ENCODE measurements at places on chromosomes 12 and 14. TPM values are rescaled to one million over a fixed set of nuclear protein-coding genes. Genes with fewer than 3 reads are reported as not detected.

RHOJ gene
- total RNA-seq: not detected

- H3K27ac ChIP-seq: no peak overlapping the region
- H3K4me1 ChIP-seq: peaks cover 12% of the 10 kb centered on the region
- no peak for DNase-seq
- H3K36me3 ChIP-seq: no peaks in the 10 kb centered on the region
- no peak overlapping the region for H3K4me3 ChIP-seq
Measured at GRCh38 chr12:96112733-96113132, 77.3 kb upstream of the LTA4H start.

- H3K4me3 ChIP-seq: no peak overlapping the region
- no peak for DNase-seq
- no peak overlapping the region for H3K27ac ChIP-seq
- no peaks in the 10 kb centered on the region for H3K36me3 ChIP-seq
- no peaks in the 10 kb centered on the region for H3K27me3 ChIP-seq
Measured at GRCh38 chr14:62470935-62471334, 574.3 kb downstream of the KCNH5 start.

GRCh38 chr12:14681190-14681589, 15.2 kb downstream of the GUCY2C start:
- no peak overlapping the region for H3K27ac ChIP-seq
- peaks cover 19% of the 10 kb centered on the region for H3K27me3 ChIP-seq
- no peak for DNase-seq
- no peak overlapping the region for H3K4me3 ChIP-seq
- H3K4me1 ChIP-seq: peaks cover 5% of the 10 kb centered on the region
- H3K36me3 ChIP-seq: no peaks in the 10 kb centered on the region

DNA sequence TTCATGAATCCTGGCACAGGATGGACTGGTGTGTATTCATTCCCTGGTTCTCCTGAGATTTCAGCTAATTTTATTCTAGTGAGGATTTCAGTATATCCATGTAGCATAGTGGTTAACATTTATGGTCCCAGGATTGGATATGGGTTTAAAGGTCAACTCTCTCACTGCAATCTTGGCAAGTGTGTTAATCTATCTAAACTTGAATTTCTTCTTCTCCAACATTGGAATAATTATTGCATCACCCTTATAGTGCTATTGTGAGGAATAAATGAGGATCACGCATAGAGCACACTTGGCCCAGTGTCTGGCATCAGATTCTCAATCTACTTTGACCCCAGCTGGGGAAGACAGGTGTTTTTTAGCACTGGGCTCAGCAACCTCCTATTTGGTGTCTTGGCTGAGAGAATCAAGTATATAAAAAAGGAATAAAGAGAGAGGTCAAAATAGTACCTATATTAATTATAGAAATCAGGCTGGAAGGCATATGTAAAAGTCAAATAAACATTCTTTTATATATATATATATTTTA, 531.2 kb upstream of the ATP2B1 start:
- H3K27ac ChIP-seq: no peak overlapping the region
- no peaks in the 10 kb centered on the region for H3K36me3 ChIP-seq
- H3K27me3 ChIP-seq: peaks cover 7% of the 10 kb centered on the region

PLEKHA5 gene
- total RNA-seq: 10.3 TPM

GRCh38 chr12:71639341-71639760, 24.3 kb downstream of the ZFC3H1 start:
- no peak overlapping the region for H3K4me3 ChIP-seq
- DNase-seq: no peak
- H3K27me3 ChIP-seq: no peaks in the 10 kb centered on the region
- H3K36me3 ChIP-seq: peaks cover 8% of the 10 kb centered on the region
- H3K27ac ChIP-seq: peak overlapping the region; percentile 85

GRCh38 chr14:104359301-104359968, 220.1 kb upstream of the C14orf180 start:
- peaks cover 3% of the 10 kb centered on the region for H3K36me3 ChIP-seq
- peaks cover 16% of the 10 kb centered on the region for H3K27me3 ChIP-seq
- no peak overlapping the region for H3K4me3 ChIP-seq
- H3K4me1 ChIP-seq: no peaks in the 10 kb centered on the region
- H3K27ac ChIP-seq: no peak overlapping the region
- peak; percentile 1 for DNase-seq

- no peak for DNase-seq
- H3K4me3 ChIP-seq: peak within 1 kb of the TSS; percentile 71
- peaks cover 4% of the 10 kb centered on the region for H3K36me3 ChIP-seq
- H3K27ac ChIP-seq: peak within 1 kb of the TSS; percentile 44
- peaks cover 46% of the 10 kb centered on the region for H3K4me1 ChIP-seq
Measured at GRCh38 chr14:93976477-93977057, at the start of gene ASB2. Gene ASB2 (minus strand): TSS chr14:93976570. CDS start chr14:93964539, 12,031 bp downstream.

IFNG-AS1 gene
- 0.29 TPM for total RNA-seq

DNA sequence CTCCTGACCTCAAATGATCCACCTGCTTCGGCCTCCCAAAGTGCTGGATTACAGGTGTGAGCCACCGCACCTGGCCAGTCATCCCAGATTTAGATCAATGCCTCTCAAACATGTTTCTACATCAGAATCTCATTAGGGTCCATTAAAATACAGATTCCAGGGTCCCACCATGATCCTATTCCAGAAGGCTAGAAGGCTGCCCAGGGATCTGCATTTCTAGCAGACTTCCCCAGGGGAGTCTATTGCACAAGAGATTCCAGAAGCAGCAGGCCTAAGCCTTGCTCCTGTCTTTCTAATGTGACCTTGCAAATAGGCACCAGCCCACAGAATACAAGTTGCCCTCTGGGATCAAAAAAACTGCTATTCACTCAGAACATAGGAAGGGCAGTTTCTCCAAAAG, 81.5 kb downstream of the SCARB1 start:
- peaks cover 2% of the 10 kb centered on the region for H3K36me3 ChIP-seq
- H3K27ac ChIP-seq: no peak overlapping the region
- no peaks in the 10 kb centered on the region for H3K27me3 ChIP-seq
- H3K4me3 ChIP-seq: no peak overlapping the region
- H3K4me1 ChIP-seq: peaks cover 2% of the 10 kb centered on the region
